Stimulated activated CD4-positive, alpha-beta T cell treated with anti-CD3 and anti-CD28 coated beads, Interleukin-1b, Interleukin-23, amount 100 ng/mL, for 1 hour (primary cell): ENCODE measurements at places on chromosomes 3 and 15.
A peak's percentile ranks its signal among the peaks of the same experiment; 100 is the strongest.

DNA sequence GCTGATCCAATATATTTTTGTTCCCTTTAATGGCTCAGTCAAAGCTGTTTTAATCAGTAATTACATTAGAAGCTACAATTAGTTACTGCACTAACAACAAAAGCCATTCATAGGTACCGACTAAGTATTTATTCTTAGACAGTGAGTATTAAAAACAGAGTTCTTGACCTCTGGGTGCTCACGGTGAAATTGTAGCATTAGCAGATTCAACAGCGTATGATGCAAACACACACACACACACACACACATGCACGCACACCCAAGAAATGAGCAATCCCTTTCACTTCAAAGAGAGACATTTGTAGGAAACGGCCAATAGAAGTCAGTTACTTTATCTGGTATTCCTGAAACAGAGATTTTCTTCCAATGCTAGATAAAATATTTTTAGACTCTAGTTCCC is 27.0 kb upstream of the MITF start:
- no peak for DNase-seq

DNA sequence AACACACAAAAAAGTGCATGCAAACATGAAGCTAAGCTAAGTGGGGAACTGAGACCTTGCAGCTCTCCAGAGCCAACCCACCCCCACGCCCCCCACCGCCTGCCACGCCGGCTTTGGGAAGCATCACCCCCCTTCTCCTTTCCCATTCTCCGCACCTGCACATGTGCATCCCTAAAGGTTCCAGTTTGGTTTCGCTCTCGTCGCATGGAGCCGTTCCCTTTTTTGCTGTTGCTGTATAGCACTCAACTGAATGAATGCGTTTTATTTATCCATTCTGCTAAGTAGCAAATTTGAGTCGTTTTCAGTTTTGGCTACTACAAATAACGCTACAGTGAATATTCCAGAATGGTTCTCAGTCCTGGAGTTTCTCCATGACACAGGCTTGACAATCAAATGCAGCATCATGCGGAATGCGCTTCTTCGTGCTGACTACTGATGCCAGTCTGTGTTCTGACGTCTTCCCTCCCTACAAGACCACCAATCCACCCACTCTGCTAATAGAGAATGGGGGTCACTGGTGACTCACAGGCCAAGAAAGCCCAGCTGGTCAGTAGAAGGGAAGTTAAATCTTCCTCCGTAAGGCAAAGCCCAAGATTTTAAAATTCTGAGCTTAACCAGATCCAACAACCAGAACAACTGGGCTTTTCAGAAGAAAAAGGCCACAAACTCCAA is 115.3 kb downstream of the XXYLT1 start:
- no peak for DNase-seq

GRCh38 chr3:166697495-166697894 is 682.6 kb downstream of the ZBBX start:
- DNase-seq: no peak

- no peak for DNase-seq
Measured at GRCh38 chr3:175150812-175151401, 291.8 kb downstream of the NAALADL2 start.

DNA sequence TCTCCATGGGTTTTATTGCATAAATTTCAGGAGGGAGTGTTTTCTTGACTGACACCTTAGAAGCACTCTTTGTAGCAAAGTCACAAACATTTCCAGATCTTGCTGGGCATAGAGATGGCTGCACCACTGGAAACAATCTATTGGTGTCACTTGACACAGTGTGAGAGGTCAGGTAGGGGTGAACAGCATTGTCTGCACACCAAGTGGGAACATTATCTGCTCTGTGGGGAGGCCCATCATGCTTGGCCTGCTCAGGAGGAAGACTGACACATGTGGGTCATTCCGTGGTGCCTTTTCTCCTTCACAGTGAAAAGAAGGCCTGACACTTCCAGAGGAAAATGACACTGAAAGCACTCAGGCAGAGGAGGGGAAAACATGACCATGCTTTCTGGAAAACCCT is 149.9 kb upstream of the GALNT15 start:
- no peak for DNase-seq

GRCh38 chr3:127438951-127439350 is 151.1 kb upstream of the PRR20G start:
- no peak for DNase-seq

DNA sequence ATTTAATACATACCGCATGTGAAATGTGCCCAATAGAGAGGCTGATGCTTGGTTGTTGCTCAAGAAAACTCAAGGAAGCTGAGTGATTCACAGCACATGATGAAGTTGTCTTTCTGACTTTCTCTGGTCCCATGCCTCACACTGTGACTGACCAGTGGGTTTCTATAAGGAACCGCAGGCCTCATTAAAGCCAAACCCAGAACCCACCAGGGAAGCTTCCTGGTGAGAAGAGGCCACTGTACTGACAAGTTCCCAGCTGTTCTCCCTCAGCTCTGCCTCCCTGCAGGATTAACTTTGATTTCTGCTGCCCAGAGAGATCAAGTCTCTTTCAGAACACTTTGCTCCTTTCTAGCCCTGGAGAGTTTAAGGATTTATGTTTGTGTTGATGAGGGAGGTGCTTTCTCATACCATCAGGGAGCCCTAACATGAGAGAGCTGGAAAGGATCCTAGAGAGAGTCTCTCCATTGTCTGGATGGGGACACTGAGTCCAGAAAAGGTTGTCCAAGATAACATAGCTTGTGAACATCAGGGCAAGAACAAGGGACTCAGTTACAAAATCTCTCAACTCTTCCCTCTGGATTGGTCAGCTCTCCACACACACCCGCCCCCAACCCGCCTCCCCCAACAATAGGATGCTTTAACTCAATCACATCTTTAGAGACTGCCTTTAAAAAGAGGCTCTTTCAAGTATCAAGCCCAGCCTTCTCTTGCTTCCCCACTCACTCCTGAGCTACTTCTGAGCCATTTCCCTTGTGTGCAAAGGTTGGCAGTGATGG is 303.2 kb upstream of the TLE3 start:
- DNase-seq: no peak

DNA sequence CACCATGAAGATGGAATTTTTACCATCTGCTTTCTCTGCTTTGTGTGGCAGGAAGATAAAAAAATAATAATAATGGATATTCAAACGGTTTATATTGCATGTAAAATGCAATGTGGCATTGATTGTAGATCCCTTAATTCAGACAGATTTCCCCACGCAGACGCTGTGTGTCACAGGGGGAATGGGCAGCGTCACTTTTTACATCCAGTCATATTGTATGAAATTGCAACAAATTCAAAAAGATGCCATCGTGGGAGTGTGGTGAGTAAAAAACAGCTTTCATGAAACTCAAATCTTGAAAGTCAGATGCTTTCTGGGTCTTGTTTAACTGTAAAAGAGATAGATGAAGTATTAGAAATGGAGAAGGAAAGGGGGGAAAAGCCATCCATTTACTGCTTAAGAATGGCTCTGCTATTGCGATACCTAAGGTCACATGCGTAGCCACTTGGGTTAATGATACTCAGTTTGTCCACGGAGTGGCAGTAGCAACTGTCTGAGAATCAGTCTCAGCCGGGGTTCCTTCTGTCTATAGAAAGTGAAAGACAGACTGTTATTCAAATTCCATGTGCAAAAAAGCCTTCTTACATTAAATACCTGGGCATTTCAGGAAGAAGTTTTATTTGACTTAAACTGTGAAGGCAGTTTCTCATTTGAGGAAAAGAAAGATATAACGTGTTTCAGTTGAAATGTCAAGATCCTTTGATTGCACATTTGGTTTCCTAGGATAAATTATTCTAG is 28.5 kb downstream of the BTD start:
- peak; percentile 25 for DNase-seq

GRCh38 chr3:64488939-64489338 is 198.9 kb downstream of the ADAMTS9 start:
- no peak for DNase-seq

DNA sequence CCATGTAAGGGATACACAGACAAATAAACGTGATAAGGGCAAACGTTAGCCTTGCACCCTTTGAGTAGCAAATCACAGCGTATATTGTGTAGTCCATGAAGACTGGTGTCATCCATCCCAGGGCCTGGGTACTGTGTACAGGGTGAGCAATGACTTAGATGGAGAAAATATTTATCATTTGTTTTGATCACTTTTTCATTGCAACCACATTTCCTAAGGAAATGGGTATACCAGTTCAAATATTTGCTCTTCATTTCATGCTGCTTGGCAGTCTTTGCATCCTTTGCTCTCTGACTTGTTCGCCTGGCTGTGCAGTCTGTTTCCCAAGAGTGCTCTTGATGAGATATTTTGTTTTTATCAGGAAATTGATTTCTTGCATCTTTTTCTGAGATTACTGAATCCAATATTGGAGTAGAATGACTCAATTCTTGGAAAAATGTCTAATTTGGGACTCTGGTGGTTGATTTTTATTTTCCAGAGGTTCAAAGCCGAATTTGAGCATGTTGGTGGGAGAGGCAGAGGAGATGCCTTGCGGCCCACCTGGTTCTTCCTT is 424.6 kb upstream of the SEMA6D start:
- DNase-seq: no peak
